ENCODE measurements at places on chromosomes 1 and 21.

GRCh38 chr1:36624466-36624865 is 141.8 kb upstream of the CSF3R start:
- DNase-seq = no peak

DNA sequence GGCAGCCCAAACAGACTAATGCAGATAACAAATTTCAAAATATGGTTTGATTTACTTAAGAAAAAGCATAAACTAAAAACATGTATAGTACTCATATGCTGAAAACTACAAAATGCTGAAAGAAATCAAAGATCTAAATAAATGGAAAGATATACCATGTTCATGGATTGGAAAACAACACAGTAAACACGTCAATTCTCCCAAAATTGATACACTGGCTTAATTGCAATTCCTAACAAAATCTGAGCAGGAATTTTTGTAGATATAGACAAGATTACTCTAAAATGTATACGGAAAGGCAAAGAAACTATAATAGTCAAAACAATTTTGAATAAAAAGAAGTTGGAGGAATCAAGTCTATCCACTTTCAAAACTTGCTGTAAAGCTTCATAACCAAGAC is 21.0 kb downstream of the SLC19A1 start:
- no peak for DNase-seq

- no peak for DNase-seq
Measured at GRCh38 chr1:181545395-181545794, 62.1 kb downstream of the CACNA1E start.

DNA sequence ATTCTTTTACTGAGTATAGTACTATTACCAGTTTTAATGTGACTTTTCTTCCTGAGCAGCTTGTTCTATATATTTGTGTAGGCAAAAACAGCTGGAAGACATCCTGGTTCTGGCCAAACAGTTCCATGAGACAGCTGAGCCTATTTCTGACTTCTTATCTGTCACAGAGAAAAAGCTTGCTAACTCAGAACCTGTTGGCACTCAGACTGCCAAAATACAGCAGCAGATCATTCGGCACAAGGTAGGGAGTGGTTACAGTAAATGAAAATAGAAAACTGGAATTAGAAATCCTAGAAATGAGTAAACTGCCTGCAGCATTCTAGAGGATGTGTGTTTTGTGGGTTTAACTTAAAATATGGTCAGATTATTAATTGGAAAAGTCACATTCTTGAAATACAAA is 64.1 kb upstream of the BMP8A start:
- no peak for DNase-seq

GRCh38 chr1:182213163-182213562 is 151.7 kb upstream of the ZNF648 start:
- DNase-seq = no peak

DNA sequence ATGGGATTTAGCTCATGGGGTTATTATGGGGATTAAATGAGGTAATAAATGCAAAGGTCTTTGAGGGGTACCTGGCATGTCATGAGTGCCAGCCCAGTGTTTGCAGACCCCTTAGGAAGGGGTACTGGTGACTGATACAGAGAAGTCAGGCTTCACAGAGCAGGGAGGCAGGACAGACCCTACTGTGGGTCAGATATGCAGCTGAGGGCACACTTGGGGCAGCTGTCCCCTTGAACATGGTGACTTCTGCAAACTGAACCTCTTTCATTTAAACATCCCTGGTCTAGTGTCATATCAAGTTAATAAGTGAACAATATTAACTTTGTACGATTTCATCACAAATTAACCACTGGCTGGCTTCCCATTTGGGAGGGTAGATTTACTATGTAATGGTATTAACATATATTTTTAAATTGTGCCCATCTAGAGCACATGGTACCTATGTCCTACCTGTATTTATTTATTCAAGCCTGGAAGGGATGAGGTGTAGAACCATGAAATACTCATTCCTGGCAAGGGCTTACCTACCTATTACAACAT is 25.9 kb downstream of the STPG1 start:
- DNase-seq = no peak

GRCh38 chr1:100448366-100448765 is 89.6 kb upstream of the GPR88 start:
- peak; percentile 25 for DNase-seq

GRCh38 chr1:166902279-166902678 is 26.2 kb upstream of the TADA1 start:
- no peak for DNase-seq

GRCh38 chr1:225769687-225770086 is 7.9 kb upstream of the SRP9 start:
- DNase-seq = no peak

DNA sequence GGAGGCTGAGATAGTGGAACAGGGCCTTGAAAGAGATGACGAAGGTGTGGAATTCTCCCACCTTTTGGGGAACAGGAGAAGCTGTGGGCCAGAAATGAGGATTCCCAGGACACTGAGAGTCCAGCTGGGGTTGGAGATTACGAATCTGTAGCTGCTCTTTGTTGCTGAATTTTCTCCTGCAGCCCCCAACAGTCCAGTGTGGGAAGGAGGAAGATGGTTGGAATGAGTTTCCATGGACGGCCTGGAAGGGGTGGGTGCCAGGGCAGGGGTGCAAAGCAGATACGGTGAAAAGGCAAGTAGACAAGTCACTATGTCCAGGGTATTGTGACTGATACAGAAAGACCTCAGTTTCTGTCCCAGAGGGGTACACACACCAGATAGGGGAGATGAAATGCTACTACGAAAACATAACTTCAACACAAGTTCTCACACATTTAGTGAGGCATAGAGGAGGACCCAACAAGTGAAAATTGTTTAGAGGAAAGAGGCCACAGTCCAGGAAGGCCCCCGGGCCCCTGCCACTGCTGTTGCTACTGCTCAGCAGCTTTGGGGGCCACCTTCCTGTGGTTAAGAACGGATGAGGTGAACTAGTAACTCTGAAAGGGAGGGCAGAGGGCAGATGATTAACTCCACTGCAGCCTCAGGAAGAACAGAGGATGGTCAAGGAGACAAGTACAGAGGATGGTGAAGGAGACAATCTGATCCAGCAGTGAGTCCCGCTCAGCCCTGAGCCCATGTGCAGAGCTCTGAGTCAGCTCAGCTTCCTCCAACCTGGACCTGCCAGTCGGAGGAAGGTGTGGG is 7.3 kb downstream of the CD244 start:
- DNase-seq = no peak

GRCh38 chr1:25985171-25985570 is 12.7 kb downstream of the PAFAH2 start:
- no peak for DNase-seq

DNA sequence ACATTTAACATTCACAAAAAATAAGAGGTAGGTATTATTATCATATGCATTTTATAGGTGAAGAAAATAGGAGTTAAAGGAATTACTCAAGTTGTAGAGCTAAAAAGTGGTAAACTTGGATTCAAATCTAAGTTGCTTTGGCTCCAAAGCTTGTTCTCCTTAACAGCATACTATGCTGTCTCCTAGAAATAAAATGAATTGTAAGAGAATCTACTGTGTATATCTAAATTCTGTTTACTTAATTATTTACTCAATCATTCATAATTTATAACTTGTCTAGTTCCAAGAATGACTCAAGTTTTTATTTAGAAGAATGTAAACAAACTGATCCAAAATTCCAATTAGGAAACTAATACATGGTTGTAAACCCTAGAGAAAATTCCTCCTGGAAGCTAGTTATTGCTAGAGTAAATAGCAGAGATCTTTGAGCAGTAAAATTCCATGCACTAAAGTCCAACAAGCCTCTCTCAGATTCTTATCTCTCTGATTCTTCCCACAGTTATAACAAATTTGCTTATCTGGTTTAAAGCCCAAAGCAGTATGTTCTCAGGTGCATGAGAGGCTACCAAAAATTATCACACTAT is 132.5 kb upstream of the DPT start:
- no peak for DNase-seq

GRCh38 chr1:29901624-29902325 is 665.5 kb downstream of the PTPRU start:
- DNase-seq = no peak

DNA sequence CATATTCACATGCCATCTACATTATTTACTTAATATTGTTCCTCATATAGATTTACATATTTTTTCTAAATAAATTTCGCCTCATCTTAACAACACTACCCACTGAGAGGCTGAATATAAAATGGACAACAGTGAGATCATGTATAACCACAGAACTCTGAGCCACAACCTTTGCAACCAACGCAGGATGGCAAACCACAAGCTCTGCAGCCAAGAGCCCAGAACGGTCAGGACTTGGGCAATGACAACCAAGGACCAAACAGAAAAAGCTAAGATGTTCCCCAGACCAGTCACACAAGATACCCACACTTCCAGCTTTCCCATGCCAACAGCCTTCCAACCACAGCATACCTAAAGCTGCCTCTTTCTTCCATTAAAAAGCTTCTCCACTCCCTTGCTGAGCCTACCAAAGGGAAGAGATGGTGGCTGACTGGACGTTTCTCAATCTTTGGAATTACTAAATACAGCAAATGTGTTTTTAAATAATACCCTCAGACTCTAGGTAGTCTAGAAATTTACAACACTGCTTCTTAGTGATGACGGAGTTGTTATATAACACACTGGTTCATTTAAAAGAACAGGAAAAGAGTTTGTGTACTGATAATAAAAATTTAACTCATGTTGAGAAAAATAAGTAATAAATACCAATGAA is 117.9 kb downstream of the AKT3 start:
- no peak for DNase-seq

GRCh38 chr1:113166473-113166872 is 93.5 kb downstream of the LRIG2 start:
- DNase-seq = no peak

GRCh38 chr1:20252587-20252986 is 38.1 kb upstream of the VWA5B1 start:
- no peak for DNase-seq

DNA sequence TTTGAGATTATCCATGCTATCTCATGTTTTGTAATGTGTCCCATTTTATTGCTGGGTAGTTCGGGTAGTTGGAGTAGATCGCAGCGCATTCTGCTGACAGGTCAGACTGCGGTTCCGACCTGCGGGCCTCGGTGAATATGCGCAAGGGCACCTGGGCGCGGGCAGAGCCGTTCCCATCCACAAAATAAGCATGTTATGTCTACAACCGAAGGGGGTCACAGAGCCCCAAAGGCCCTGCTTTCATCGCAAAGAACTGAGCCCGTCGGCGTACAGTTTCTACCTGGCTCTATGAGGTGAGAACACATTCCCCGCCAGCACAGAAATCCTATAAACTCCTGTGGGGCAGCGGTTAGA is 88.4 kb downstream of the PRKAB2 start:
- DNase-seq = no peak

DNA sequence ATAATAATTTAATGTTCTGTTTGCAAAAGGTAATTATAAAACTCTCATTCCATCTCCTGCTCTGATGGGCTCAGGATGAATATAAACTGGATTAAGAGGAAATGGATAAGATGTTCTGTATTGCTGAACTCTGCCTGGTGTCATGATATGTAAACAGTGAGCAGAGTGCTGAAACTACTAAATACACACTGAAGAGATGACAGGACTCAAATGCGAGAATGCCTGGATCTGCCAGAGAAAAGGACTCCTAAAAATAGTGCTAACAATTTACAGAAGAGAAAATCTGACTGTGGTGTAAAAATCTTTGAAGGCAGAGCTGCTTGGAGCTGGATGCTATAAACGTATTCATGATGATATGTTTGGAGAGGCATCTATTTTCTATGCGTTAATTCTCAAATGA is 303.2 kb downstream of the RWDD3 start:
- no peak for DNase-seq

DNA sequence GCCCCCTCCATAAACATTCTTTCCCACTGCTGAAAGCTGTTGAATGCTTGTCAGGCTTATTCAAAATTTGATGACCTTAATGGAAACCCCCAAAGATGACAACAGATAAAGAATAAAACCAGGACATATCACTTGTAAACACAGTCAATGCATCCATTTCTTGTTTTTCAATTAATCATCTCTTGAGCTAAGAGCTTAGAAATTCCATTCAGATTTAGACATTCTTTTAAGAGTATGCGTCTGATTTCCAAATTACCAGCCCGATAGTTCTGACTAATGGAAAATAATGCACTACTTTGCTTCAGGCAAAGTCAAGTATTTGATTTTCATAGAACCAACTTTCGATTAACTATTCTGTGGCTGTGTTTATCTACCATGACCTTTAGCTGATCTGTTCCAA is 100.6 kb upstream of the RUNX1 start:
- DNase-seq = no peak

DNA sequence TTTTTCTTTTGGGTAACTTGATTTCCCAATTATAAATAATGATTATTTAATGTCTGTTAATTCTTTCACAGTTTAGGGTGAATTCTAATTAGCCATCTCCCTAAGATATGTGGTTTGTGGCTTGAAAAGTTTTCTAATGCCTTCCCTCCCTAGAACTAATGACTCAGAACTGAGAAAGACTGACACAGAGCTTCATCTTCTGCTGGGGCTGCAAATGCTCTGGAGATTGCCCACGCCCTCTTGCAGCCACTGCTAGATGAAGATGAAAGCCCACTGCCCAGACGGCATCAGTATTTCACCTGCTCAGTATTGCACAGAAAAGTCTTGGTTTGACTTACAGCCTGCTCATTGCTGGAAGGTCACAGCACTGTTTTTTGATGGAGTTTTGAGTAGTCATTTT is 101.5 kb downstream of the ST6GALNAC3 start:
- DNase-seq = no peak

- DNase-seq = no peak
Measured at GRCh38 chr1:153985341-153985912, 712 bp downstream of the RAB13 start.

DNA sequence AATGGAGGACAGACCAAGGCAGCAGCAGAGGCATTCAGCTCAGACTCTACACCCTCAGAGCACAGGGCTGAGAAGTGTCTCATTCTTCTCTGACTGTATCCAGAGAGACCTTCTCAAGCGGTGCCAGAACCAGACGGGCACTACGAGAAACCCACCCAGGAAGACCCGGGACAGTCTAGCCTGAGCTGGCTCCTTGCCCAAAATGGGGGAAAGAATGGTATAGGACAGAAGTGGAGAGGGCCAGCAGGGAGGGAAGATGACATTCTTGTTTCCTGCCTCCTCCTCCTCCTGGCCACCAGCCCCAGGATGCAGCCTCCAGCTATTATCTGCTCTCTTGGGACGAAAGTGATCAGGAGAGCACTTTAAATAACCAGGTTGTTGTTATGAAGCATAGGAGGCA is 22.6 kb upstream of the PRELP start:
- no peak for DNase-seq

GRCh38 chr1:54413295-54413694 is 7.1 kb upstream of the SSBP3 start:
- no peak for DNase-seq

- DNase-seq = no peak
Measured at GRCh38 chr1:161378014-161378413, 10.3 kb upstream of the CFAP126 start.

Data from NCI-H1105 (cell line).